GM12864 (cell line): ENCODE measurements at places on chromosomes 2 and 18.
A peak's percentile ranks its signal among the peaks of the same experiment; 100 is the strongest.

GRCh38 chr2:176146101-176146500 lies 5.2 kb upstream of the HOXD4 start:
- DNase-seq: no peak

DNA sequence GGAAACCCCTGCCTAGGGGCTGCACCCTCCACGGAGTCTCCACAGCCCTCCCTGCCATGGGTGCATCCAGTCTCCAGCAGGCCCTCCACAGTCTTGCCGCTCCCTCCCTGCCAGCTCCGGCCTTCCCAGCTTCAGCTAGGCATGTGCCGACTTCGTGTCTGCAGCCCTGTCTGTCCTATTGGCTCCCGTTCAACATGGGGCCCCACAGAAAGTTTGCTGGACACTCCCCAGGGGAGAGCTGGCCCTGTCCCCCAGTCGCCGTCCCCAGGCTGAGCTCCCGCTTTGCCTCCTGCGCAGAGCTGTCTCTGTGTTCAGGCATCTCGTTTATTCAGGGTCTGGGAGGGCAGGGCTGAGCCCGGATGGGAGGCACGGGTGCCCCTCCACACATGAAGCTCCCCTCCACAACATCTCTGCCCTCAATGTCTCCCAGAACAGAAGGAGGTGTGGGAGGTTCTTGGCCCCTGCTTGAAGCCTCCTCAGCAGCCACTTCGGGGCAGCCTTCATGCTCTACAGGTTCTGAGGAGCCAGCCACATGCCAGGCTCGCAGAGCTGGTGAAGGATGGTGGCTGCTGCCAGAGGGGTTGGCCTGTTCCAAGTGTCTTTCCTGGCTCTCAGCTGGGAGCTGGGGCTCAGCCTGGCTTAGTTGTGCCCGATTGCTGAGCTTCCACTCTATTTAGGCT lies 120.1 kb upstream of the PXDN start:
- no peak for DNase-seq

GRCh38 chr2:100208141-100208770 lies 65.9 kb upstream of the AFF3 start:
- DNase-seq: no peak

GRCh38 chr18:36872329-36872728 lies 43.4 kb downstream of the KIAA1328 start:
- no peak for DNase-seq

GRCh38 chr2:56681659-56682396 lies 498.0 kb downstream of the CCDC85A start:
- DNase-seq: no peak

GRCh38 chr2:132789066-132789465 lies 119.1 kb upstream of the LYPD1 start:
- DNase-seq: no peak

GRCh38 chr18:41464278-41464677 lies 490.8 kb upstream of the PIK3C3 start:
- no peak for DNase-seq

- peak; percentile 4 for DNase-seq
These were observed 513 bp downstream of the THOC1 start for GRCh38 chr18:267380-267687.

DNA sequence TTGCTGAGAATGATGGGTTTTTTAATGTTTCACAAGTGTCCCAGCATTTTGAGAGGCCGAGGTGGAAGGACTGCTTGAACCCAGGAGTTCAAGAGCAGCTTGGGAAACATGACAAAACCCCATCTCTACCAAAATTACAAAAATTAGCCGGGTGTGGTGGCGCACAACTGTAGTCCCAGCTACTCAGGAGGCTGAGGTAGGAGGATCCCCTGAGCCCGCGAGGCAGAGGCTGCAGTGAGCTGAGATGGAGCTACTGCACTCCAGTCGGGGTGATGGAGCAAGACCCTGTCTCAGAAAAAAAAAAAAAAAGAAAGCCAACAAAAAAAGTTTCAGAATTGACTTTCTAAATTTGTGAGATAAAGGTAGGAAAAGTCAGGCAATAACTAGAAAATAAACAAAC lies 8.7 kb downstream of the TFCP2L1 start:
- DNase-seq: no peak

GRCh38 chr2:16215902-16216557 lies 275.7 kb downstream of the MYCN start:
- no peak for DNase-seq

- no peak for DNase-seq
These were observed 229.3 kb downstream of the TGIF1 start for GRCh38 chr18:3679241-3679640.

DNA sequence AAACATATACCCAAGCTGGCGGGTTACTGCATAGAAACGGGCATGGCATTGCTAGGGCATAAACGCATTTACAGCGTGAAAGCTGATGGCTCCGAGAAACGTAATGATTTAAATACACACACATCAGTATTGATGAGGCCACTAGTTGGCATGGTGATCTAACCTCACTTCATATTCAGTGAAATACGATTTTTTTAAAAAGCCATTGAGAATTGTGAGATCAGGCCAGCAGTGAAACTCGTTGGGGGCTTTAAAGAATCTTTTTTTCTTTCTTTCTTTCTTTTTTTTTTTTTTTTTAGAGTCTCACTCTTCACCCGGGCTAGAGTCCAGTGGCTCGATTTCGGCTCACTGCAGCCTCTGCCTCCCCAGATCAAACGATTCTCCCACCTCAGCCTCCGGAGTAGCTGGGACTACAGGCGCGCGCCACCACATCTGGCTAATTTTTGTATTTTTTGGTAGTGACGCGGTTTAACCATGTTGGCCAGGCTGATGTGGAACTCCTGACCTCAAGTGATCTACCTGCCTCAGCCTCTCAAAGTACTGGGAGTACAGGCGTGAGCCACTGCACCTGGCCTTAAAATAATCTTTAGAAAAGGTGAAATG lies 2.4 kb upstream of the SMAD7 start:
- DNase-seq: no peak

GRCh38 chr2:10080536-10081304 lies 509 bp upstream of the CYS1 start:
- no peak for DNase-seq

- DNase-seq: no peak
These were observed 153.4 kb downstream of the TNS1 start for GRCh38 chr2:217849154-217849975.

GRCh38 chr2:202721621-202722020 lies 86.9 kb downstream of the FAM117B start:
- no peak for DNase-seq

GRCh38 chr18:51082571-51083267 lies 52.7 kb downstream of the SMAD4 start:
- DNase-seq: no peak

DNA sequence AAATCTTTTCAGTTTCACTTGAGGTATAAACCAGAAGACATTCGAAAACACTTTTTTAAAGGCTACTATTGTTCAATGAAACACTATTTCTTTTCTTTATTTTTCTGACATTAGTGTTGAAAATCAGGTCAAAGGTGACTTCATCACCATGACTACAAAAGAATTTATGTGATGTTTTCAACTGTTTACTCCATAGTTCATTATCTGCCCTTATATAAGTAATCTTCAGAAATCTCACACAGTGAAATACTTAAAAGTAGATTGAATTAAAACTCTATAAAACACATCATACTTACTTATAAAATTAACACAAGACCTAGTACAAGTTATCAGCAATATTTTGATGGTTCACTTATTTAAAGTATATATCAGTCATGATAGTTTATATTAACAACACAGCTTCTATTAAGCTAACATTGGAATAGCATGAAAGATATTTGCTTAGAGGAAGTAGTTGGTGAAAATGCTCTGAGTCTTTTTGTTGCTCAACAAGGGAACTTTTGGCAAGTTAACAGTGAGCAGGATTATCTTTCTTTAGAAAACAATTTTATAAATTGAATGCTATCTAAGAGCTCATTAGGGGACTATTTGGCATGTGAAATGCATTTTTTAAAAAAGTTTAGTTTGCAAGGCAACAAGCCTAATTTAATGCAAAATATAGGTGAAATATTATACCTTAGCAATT lies 60.8 kb downstream of the MC4R start:
- DNase-seq: no peak

DNA sequence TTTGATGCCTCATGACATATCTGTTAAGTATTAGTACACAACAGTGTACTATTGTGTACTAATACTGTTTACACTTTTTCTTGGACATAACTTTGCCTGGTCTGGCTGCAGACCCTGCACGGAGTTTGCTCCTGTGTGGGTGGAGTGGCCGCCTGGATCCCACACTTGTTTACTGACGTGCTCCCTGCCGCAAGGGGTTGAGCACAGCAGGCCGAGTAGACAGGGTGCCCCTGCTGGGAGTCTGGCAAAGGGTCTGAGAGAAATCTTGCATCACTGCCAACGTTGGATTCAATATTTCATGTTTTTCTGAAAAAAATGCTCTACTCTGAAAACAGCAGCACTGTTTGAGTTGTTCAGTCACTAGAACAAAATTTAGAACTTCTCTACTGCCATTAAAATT lies 59.0 kb downstream of the PDK1 start:
- no peak for DNase-seq

GRCh38 chr2:134367213-134367612 lies 113.3 kb downstream of the MGAT5 start:
- DNase-seq: no peak

DNA sequence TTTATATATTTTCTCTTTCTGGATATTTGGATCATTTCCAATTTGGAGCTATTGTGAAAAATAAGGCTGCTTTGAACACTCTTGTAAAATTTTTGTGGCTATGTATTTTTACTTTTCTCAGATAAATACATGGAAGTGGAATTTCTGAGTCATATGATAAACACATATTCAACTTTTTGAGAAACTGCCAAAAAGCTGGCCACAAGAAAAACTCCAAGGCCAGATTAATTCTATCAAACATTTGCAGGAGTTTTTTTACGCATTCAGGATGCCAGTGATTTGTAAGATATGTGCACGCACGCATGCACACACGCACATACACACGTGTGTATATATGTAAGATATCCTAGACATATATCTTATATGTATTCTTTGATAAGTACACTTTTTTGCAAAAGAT lies 477.5 kb upstream of the SPHKAP start:
- no peak for DNase-seq

DNA sequence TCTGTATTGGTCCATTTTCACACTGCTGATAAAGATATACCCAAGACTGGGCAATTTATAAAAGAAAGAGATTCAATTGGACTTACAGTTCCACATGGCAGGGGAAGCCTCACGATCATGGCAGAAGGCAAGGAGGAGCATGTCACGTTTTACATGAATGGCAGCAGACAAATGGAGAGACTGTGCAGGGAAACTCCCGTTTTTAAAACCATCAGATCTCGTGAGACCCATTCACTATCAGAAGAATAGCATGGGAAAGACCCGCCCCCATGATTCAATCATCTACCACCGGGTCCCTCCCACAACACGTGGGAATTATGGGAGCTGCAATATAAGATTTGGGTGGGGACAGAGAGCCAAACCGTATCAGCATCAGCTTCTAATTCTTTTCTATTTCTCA lies 217.0 kb downstream of the ANAPC1 start:
- DNase-seq: no peak

- DNase-seq: no peak
These were observed 11.6 kb upstream of the CASP10 start for GRCh38 chr2:201171259-201171814.

DNA sequence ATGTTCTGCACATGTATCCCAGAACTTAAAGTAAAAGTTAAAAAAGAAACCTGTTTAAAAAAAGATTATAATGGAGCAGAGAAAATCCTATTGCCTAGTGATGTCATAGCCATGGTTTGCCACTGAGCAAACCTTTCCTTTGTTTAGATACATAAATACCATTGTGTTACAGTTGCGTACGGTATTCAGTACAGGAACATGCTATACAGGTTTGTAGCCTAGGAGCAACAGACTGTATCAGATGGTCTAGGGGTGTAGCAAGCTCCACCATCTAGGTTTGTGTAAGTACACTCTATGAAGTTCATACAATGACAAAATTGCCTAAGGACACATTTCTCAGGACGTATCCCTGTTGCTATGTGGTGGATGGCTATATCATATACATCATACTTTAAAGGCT lies 13.0 kb downstream of the ICA1L start:
- DNase-seq: no peak

DNA sequence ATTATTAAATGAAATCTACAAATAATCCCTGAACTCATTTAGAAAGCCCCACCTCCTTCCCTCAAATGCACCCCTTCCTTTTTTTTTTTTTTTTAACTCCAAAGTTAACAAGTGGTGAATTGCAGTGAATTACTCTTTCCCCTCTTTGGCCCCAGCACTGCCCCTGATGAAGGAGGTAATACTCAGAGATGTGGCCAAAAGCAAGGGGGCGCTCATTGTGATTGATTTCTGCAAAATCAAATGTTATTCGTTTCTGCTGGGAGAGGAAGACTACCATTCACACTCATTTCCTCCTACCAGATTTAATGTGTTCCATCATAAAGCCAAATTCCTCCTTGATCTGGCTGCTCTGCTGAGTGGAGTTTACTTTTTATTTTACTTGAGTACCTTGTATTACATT lies 259.4 kb downstream of the GPD2 start:
- no peak for DNase-seq

DNA sequence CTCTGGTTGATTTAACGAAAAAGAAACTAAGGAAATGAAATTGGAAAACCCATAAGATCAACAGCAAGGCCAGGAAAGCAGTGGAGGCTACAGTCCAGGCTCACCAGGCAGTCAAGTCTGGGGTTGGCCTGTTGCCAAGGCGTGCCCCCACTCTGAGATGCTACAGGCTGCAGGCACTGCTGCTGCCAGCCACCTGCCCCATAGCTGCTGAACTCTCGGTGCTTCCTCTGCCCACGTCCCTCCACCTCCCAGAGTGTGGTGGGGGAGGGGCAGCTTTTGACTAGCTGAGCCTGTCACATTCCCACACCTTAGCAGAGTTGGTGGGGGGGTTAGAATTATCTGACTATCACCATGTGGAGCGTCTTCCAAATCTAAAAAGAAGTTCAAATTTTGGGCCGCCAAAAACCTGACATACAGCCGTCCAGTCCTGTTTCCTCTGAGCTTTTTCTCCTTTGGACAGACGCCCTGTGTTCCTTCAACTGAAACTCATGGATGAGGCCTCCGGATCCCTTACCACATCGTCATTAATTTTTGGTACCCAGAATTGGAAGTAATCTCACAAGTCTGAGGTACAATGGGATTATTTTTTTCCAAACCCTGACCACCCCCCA lies 3.9 kb upstream of the SH3RF3 start:
- no peak for DNase-seq

GRCh38 chr2:151302879-151303278 lies 13.4 kb upstream of the NMI start:
- no peak for DNase-seq

DNA sequence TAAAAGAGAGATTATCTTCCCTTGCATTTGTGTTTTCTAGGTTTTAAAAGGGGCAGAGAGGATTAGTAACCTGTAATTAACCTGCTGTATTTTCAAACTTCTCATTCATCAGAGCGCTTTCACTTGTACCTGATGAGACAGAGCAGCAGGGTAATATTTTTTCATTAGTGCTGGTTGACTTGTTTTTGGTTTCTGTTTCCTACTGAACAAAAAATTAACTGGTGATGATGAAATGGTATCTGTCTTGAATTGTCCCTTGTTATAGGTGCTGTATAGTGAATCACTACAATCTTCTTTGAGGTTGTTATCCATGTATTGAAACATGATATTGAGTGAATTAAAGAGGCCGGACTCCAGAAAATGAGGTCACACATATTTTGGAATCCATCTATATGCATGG lies 37.9 kb downstream of the CDH20 start:
- no peak for DNase-seq
